ENCODE measurements at places on chromosomes 11 and 22.

GRCh38 chr11:23729088-23729487 lies 767.8 kb upstream of the LUZP2 start:
- no peak for DNase-seq

GRCh38 chr11:66335531-66336233 lies 552 bp downstream of the RIN1 start:
- no peak for DNase-seq

GRCh38 chr11:130719220-130719915 lies 196.9 kb downstream of the SNX19 start:
- DNase-seq = no peak

DNA sequence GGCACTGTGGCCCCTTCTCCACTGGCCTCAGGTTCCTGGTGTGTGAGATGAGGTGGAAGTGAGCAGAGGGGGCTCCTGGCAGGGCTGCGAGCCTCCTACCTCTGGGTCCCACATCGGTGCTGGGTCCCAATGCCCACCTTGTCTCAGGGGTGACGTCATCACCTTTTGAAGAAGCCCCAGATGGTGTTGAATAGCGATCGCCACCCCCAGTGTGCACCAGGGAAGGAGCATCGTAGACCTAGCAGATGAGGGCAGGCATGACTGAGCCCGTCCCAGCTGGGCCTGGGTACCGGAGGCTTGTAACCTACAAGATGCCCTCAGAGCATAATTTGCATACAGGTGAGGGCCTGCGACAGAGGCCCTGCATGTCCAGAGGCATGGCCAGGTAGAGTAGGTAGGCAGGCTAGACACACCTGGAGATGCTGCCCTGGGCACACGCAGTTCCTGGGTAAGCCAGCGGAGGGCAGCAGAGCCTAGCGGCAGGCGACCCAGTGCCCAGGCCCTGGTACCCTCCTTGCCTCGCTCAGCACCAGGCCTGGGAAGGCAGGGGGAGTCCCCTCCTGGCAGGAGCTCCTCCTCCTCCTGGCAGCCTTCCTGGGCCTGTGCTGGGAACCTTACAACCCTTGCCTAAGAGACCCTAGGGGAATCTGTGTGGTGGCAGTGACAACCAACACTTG lies 52.5 kb downstream of the TPCN2 start:
- DNase-seq = peak; percentile 75

GRCh38 chr11:10293423-10294289 lies at the start of gene SBF2:
Gene SBF2, minus strand, starts transcription at chr11:10294219. Its CDS starts 150 bp downstream, at chr11:10294069.
- DNase-seq = peak; percentile 64

DNA sequence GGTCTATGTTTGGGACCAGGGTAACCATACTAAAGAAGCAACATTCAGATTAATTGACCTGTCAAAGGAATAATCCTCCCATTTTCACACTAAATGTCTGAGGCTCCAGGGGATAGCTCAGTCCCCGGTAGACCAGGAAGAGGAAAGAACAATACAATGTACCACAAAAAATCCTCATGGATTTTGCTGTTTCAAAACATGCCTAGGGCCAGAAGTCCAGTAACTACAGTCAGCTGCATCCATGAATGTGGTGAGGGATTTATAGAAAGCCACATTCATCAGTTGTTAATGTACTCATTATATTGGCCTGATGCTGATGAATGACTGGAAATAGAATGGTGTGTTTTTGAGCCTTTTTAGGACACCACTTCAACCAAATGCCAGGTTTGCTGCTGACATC lies 6.9 kb upstream of the ETS1 start:
- peak; percentile 54 for DNase-seq

DNA sequence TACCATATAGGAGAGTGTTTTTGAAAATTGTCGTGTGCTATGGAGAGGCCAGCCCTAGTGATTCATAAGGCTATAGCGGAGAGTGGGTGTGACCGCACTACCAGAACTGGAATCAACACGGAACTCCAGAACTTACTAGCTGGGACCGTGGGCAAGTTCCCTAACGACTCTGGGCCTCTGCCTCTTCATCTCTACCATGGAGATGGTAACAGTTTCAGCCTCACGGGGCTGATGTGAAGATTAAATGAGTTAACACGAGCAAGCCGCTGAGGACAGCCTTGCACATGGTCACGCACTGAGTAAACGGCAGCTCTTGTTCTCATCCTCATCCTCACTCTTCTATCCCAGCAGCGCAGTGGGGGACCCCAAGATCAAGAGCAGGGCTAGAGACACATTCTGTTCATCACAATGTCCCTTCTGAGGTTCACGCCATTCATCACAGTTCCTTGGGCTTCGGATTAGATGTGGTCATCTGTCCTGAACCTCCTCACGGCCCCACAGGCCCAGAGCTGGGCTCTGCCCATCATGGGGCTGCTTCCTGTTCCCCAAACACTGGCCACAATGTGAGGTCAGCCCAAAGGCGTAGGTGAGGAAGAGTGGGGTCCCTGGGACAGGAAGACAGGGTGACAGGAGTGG lies 47.2 kb upstream of the CD5 start:
- no peak for DNase-seq

DNA sequence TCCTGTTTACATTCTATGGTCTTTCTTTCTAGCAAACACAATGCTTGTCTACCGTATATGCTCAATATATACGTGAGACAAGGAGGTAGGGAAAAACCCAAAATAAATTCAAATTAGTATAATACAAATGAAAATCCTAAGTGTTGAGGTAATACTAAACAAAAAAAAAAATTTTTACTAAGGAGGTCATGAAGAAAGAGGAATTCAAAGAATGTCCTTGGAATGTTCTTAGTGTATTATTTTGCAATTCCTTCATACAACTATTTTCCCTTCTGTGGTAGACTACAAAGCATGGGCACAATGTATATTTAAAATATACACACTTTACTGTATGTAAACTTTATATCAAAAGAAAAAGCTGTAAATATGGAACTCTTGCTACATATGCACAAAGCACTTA lies 36.4 kb downstream of the PIK3C2A start:
- no peak for DNase-seq

DNA sequence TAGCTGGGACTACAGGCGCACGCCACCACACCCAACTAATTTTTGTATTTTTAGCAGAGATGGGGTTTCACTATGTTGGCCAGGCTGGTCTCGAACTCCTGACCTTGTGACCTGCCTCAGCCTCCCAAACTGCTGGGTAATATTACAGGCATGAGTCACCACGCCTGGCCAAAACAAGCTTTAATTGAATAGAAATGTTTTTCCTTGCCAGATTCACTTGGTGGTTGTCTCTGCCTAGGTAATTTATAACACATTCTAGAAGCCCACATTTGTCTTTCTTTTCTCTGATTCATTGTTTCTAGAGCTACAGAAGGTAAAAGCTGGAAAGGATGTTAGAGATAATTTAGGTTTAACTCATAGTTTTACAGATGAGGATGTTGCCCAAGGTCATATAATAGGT lies 41.3 kb downstream of the CECR2 start:
- no peak for DNase-seq

DNA sequence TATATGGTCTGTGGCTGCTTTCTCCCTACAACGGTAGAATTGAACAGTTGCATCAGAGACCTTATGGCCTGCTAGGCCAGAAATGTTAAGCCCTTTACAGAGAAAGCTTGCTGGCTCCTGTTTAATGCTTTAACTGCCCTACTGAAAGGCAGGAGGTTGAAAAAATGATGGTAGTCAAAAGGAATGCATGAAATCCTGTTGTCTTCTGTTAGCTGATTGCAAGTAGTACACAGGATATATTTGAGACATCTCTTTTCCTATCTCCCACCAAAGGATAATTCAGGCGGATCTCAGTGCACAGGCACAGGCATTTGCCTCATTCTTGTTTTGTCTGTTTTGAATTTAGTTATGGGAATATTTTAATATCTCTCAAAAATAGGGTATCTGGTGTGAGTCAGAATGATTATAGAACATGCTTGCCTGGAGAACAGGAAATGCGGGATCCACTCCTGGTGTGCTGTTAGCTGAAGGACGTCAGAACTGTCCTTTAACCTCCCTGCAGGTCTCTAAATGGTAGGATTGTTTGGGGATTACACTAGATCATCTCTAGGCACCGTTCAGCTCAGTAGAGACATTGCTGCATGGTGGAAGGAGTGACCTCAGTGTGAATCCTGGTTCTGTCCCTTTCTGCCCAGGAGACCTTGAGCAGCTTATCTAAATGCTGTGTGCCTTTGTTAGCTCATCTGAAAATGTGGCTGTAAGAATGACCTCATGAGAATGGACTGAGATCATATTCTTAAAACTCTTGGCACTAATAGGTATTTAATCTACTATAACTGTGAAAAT lies 49.5 kb downstream of the PACS1 start:
- DNase-seq = no peak

- no peak for DNase-seq
Measured at GRCh38 chr11:45592636-45593035, 72.8 kb downstream of the CHST1 start.

DNA sequence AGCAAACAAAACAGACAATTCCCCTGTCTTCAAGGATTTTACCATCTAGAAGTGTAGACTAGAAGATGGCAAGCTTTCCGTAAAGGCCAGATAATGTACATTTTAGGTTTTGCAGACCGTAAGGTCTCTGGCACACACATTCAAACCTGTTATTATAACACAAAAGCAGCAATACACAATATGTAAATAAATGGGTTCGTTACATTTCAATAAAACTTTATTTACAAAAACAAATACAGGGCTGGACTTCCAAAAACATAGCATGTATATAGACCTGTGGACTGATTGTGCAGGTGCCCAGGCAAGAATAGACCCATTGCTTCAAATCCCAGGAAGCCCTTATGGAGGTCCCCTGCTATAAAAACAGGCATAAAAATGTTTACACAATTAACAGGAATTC lies 27.1 kb upstream of the MS4A6A start:
- DNase-seq = no peak

DNA sequence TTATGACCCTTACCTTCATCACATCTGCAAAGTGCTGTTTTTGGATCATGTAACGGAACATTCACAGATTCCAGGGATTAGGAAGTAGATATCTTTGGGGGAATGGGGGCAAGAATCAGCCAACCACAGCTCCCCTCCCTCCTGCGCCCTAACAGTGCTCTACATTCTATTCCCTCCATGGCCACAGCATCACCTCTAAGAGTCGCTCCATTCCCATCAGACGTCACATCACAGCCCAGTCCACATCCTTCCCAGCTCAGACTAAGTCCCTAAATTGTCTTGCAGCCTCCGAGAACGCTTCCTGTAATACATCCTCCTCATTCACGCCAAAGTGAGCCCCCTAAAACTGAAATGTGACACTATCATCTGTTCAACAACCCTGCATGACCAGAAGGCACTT lies 5.9 kb downstream of the SCGB1D1 start:
- DNase-seq = no peak

DNA sequence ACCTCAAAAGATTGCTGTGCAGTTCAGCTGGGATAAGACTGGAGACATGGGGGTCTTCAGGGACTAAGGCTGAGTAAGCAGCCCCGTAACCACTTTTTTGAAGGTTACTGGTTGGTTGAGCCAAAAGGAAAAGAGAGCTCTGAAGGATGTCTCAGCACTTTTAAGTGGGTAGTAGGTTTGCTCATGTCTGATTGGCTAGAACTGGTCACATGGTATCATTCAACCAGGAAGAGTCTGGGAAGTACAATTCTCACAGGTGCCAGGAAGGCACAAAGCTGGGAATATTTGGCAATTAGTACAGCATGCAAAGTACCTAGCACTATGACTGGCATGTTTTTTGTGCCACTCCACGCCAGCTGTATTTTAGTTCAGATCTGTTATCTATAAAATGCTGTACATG lies 58.1 kb downstream of the SNX19 start:
- no peak for DNase-seq

DNA sequence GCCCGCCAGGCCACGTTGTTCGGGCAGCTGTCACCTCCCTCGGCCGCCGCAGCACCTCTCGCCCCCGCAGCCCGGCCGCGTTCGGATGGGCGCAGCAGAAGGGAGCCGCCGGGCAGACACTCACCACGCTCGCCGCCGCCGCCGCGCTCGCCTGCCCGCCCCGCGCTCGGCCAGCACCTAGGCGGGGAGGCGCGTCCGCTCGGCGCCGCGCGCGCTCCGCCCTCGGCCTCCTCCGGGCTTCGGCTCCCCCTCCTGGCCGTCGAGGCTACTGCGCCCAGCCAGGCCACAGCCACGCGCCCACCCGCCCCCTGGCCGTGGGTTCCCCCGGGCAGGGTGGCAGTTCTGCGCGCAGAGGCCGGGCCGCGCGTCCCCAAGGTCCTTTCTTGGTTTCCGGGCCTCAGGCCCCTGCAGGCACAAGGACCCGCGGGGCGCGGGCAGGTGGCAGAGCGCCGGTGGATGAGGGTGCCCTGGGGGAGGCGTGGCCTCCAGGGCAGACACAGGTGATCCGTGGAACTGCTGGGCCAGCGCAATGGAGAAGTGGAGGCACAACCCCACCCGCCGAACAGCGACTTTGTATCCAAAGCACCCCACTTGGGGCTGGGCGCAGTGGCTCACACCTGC lies at the start of gene SLC25A22:
Gene SLC25A22 (minus strand): TSS at position 189 of the 621 bp plus-strand sequence. CDS start 3,275 bp downstream, outside the sequence.
- peak; percentile 69 for DNase-seq

DNA sequence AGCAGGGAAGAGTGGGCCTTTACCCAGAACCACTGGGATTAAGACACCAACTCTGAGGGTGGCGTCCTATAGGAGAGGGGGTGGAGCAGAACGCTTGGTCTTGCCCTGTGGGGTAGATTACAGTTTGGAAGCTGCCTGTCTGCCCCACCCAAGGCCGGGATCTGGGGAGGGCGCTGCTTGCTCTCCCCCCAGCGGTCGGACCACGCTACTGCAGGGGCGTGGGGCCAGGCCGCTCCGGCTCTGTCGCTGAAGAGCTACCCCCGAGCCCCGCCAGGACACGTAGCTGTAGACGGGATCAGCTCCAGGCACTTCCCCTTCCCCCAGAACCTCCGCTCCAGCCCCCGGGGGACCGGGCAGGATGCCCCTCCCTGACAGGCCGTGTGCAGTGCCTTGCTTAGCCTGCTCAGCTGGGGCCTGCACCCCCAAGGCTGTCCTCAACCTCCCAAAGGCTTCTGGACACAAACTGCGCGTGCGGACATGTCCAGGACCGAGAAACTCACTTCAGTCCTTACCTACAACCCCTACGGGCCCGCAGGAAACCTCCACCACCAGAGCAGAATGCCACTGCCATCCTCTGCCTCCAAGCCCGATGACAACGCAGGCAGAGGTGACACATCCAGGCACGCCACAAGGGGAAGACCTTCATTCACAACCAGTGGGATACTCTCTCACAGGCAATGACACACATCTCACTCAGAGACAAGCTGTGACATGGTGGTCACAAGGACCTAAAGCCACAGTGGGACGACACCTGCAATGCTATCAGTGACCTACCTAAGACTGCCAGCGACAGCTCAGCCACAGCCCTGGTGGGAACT lies 3.6 kb downstream of the AHNAK start:
- peak; percentile 90 for DNase-seq

- DNase-seq = no peak
Measured at GRCh38 chr11:122637541-122637940, 18.0 kb upstream of the UBASH3B start.

DNA sequence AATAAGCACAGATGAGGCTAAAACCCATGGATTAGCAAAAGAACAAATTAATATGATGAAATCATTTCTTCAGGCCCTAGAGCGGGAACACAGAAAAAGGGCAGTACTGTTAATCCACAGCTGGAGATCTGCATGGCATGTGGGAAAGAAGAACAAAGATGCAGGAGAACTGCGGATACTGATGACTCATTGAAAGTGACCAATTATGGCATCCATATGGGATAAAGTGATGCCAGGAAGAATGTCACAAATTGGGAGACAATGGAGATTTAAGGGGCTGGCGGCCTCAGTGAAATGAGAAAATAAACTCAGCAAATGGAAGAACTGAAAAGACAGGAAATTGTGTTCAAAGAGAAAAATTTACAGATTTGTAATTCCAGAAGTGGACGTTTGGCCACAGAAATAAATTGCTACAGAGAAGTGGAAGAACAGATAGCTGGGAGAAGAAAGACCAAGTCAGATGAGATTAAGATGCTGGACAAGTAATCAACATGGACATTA lies 39.4 kb downstream of the SIK3 start:
- no peak for DNase-seq
